Activated naive CD4-positive, alpha-beta T cell treated with anti-CD3 and anti-CD28 coated beads, Interleukin-2, amount 50 U/mL, for 72 hours (primary cell): ENCODE measurements at places on chromosomes 7 and 10.

GRCh38 chr10:132508581-132509443 is 28.8 kb upstream of the INPP5A start:
- no peak for DNase-seq

DNA sequence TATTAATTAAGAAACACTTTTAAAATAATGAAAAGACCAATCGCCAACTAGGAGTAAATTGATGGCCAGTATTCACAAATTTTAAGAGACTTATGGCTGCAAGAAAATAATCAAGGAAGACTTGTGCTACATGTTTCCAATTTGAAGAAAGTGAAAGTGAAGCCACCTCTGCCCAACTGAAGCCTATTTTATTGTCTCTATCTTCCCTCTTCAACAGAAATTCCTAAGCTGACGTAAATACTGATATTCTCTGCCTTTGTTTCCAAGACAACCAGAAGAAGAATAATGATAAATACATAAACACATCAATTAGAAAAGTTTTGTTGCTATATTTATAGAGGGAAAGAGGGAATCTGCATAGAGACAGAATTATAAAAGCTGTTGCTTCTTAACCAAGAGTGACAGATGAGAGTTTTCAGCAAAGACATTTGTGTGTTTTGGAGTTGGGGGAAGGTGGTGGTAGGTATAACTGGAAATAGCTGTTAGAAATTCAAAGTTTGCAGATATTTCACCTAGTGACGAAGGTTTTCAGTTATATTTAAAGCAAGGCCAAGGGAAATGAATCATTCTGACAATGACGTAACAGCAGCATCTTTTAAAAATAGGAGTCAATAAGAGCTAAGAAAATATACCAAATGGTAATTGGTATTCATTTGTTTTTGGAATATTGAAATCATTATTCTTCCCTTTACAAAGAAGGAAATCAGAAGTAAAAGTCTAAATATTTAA is 576.6 kb upstream of the SORCS1 start:
- DNase-seq, result no peak

DNA sequence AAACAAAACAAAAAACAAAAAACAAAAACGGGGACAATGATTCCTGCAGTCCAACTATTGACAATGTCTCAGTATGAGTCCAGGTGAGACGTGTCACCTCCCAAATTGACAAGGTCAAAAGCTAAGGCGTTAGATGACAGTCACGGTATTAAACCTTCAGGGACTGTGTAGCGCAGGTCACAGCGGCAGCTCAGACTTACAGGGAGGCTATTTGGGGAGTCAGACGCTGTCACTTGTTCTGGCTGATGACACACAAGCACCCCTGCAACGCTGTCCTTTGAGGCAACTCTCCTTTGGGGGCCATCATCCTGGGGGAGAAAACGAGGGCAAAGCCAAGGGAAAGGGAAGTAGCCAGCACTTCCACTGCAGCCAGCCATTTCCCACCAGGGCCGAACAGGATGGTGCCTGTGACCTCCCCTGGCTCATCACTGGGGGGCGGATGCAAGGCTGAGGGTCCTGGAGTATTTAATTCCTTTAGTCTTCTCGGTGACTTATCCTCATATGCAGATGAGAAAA is 55.3 kb downstream of the SVIL start:
- no peak for DNase-seq

GRCh38 chr10:43390759-43391158 is 18.2 kb downstream of the HNRNPF start:
- no peak for DNase-seq

- no peak for DNase-seq
Measured at GRCh38 chr10:31383810-31384588, 65.0 kb downstream of the ZEB1 start.

DNA sequence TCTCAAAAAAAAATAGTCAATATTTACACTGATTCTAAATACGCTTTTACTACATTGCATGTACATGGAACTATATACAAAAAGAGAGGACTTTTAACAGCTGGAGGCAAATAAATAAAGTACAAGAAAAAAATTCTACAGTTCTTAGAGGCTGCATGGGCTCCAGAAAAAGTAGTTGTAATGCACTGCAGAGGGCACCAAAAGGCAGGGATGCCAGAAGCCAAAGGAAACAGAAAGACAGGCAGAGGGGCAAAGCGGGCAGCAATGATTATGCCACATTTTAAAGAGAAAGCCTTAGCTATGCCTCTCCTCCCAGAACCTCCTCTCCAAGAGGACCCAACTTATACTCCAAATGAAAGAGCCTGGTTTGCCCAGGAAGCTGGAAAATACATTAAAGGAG is 11.6 kb upstream of the ADCK2 start:
- DNase-seq, result no peak

DNA sequence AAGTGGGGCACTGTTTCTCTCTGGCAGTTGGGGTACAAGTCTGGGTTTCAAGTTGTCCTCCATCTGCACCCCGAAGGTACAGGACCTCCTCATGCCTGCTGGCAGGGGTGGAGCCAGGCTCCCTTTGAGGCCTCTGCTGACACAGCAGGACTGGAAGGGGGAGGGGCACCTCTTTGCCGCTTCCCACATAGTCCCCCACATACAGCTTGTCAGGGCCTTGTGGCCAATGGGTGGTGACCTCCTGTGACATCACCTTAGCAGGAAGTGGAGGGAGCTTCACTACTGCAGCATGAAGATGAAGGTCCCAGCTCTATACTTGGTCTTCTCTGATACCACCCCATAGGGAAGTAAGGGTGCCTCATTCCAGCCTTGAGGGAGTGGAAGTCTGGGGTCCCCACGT is 167.8 kb downstream of the RAMP3 start:
- no peak for DNase-seq

- DNase-seq, result no peak
Measured at GRCh38 chr7:120873401-120873800, 15.5 kb upstream of the TSPAN12 start.

DNA sequence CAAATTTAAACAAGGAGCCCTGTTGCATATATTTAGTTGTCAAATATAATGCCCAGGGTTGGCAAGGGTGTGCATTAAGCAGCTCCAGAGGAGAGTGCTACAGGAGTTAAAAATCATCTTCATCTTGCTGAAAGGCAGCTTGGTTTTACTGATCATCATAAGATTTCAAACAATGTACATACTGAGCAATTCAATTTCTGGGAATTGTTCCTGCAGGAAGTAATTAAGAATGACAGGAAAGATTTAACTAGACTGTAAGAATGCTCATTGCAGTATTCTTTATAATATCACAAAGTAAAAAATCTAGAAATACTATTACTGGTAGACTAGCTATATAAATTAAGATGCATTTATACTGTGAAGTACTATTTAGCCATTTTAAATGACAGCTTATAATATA is 153.6 kb downstream of the DYNC1I1 start:
- DNase-seq, result no peak

DNA sequence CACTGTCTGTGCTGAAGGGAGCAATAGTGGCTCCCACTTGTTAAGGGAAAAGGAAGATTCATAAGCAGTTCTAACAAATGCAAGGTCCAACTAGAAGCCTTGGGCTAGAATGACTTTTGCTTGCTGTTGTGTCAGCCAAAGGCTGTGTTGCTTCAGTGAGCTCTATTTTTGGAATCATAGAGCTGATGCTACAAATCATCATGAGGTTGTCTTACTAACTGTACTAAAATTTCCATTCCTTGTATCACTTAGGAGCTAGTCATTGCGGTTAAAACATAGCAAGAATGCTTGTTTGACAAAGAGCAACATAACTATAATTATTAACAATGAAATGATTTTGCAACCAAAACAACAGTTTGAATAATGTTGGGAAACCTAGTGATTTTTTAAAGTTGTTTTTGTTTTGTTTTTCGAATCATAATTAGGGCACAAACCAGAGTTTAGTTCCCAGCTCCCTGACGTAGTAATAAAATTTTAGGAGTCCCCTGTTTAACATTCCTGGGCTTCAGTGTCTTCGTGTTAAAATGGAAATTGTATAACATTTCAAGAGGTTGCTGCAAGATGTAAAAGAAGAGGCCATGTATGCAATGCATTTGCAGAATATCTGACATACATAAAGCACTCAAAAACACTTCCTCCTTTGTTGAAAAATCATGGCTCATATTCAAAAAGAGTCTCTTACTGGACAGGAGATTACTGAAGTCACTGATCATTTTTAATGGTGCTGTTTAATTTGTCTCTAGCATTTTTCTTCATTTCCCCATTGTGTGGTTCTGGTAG is 183.4 kb downstream of the MACC1 start:
- DNase-seq, result no peak

DNA sequence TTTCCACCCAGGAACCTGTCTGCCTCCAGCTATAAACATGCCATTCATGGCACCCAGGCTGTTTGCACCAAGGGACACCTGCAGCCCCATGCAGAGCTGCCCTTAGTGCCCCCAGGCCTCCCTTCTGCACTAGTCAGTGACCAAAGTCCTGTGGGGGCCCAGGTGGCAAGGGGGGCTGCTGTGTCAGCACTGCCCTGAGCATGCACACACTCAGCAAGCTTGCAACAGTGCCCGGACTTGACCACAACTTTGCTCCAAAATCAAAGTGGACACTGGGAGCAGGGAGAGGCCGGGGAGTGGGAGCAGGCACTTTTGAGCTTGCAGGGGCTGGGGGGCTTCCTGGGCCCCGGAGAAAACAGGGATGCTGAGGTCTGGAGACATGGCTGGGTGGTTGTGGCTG is 192.9 kb upstream of the MBL2 start:
- DNase-seq, result no peak

DNA sequence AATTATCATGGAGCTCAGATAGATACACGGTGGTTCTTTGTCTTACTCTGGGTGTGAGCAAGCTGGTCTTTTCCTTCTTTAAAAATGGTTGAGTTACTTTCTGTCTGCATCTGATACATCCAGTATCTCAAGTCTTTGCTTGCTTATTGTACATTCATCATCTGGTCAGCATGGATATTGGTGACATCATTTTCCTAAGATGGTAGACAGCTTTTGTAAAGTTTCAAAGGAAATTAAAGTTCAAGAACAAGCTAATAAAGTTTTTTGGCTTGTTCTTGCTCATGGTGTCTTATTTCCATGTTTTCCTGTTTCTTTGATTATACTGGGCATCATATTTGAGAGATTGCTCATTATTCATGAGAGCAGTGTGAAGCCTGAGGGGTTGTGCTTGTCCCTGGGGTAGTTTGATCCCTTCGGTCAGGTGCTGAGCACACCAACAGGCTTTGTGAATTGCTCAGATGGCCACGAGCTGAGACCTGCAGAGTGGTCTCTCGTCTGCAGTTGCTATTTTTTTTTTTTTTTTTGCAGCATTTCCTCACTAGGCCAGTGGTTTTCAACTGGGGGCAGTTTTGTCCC is 38.5 kb downstream of the MGMT start:
- no peak for DNase-seq

- no peak for DNase-seq
Measured at GRCh38 chr7:12074889-12075288, 136.2 kb upstream of the TMEM106B start.

DNA sequence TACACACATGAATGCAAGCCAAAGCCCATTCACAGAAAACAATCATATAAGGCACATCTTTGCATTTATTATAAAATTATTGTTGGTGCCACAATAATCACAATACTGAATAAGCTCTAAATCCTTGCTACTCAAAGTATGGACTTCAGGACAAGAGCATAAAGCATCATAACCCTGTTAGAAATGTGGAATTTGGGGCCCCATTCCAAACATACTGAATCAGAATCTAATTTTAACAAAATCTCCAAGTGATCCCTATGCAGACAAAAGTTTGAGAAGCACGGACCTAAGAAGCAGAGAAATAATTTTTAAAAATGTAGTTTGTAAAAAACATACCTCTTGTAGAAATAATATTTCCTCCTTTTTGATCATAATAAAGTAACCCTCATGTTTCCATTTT is 199.2 kb downstream of the IMMP2L start:
- no peak for DNase-seq

- no peak for DNase-seq
Measured at GRCh38 chr7:69932034-69932628, 333.9 kb downstream of the AUTS2 start.

DNA sequence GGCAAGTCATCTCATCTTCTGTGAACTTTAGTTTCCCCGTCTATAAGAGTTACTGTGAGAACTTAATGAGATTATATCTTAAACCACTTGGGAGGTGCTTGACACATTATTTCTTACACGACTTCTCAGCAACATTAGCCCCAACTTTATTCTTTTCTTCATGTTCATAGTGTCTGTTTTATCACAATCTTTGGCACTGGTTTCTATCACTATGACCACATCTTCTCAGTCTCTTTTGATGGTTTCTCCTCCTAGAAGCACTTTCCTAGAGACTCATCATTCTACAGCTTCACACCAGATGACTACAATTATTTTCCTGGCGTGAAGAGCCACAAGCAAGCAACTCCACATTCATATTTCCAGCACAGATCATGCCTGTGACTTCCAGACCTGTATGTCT is 26.5 kb upstream of the BET1 start:
- DNase-seq, result no peak

GRCh38 chr10:43135656-43136055 is 2.6 kb upstream of the CSGALNACT2 start:
- DNase-seq, result no peak

DNA sequence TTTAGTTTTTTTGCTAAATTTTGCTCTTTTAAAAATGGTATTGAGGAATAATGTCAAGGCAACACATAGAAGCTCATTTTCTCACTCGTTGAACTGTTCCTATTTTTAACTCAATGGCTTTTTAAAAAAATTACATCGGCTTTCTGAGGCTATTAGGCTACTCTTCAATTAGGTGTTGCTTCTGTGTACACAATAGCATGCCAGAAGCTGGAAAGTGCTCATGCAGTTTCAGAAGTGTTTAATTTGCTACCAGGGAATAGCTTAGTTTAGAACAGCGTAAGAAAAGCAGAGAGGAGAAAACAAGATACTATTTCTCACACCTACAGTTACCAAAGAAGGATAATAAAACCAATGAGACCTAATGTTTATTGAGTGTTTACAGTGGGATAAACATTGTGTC is 157.4 kb downstream of the NXPH1 start:
- DNase-seq, result no peak

GRCh38 chr7:151551820-151552219 is 32.1 kb upstream of the RHEB start:
- no peak for DNase-seq

DNA sequence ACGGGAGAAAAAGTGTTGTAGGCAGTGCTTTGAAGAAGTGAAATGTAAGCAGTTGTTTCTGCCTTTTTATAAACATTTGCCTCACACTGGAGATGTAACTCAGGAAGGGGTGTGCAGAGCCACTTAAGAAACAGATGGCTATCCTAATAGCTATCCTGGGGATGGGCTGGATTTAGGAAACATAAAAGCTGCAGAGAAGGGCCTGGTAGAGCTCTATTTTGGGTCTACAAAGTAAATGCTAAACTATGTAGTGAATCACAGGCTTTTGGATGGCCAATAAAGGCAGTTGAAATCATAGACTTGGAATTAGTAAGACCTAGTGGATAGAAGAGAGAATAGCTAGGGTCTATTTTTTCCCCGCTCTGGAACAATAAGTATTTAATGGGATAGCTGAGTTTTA is 79.9 kb upstream of the AGR3 start:
- DNase-seq, result no peak

GRCh38 chr7:123571684-123572083 is 14.1 kb upstream of the NDUFA5 start:
- DNase-seq, result no peak

DNA sequence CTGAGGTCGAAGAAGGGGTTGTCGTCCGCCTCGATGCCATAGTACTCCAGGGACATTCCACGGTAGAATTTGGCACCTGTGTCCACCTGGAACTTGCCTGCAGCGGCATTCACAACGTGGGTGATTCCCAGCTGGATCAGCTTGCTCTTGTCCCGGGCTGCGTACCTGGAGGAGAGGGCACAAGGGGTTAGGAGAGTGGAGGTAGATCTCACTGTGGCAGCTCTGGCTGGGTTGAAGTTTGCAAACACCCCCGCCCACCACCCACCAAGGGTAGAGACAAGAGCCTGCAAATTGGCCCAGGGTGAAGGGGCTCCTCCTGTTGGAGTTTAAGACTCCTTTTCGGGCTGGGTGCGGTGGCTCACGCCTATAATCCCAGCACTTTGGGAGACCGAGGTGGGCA is 15.8 kb upstream of the SAMD8 start:
- no peak for DNase-seq
